ENCODE measurements at places on chromosomes 12 and 14.

- no peak for DNase-seq
Observed at GRCh38 chr14:77761205-77761931, 412 bp upstream of the SNW1 start.

DNA sequence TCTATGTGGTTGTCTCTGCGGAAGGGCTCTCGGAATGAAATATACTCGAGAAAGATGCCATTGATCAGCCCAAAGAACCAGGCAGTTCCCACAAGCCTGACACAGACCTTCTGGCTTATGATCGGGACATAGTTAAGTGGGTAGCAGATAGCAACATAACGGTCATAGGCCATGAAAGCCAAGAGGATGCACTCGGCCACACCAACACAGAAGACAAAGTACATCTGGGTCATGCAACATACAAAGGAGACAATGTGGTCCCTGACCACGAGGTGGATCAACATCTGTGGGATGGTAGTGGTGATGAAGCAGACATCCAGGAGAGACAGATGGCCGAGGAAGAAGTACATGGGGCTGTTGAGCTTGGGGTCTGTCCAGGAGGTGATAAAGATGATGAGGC, 326 bp downstream of the OR10AD1 start:
- no peak for DNase-seq

- no peak for DNase-seq
Observed at GRCh38 chr14:57704763-57705162, 161.1 kb downstream of the SLC35F4 start.

- no peak for DNase-seq
Observed at GRCh38 chr12:49665384-49665783, 41.8 kb downstream of the FMNL3 start.

DNA sequence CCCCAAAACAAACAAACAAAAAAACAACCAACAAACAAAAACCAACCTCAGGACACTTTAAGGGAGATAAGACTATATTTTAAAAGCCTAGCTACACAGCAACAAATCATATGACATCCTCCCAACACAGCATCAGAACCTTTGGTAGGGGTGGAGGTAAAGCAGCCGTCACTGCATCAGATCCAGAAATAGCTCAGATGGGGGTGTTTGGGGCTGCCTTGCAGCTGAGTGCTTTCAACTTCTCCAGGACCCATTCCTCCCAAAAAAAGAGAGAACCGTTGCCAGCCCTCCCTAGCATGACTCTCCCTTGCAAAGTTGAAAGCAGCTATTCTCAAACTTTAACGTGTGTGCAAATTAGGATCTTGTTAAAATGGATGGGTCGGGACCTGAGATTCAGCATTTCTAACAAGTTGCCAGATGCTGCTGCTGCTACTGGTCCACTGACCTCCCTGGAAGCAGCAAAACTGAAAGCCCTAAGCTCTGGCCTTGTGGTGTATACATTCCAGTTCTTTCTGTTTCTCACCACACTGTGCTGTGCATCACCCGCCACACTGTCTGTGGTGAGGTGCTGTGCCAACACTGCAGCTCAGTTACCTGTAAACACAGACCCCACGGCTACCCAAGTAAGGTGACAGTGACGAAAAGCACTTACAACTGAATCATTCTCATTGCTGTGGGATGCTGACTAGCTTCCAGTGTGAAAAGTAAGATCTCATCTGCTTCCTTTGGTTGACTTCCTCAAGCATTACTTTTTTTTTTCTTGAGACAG, 54.0 kb downstream of the SLC38A1 start:
- DNase-seq = no peak

GRCh38 chr14:72519543-72519942, 374.4 kb downstream of the DPF3 start:
- no peak for DNase-seq

DNA sequence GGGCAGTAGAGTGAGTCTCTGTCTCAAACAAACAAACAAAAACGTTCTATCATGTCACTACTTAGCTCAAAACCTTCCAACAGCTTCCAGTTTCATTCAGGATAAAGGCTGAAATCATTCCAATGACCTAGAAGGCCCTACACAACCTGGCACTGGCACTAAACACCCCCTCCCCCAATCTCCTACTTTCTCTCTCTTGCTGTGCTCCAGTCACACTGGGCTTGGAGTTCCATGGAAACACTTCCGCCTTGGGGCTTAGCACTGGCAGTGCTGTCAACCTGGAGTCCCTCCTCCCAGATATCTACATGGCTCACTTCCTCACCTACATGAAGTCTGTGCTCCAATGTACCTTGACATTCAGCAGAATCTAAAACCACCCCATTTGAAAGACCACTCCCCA, 65.0 kb upstream of the SINHCAF start:
- DNase-seq = no peak

DNA sequence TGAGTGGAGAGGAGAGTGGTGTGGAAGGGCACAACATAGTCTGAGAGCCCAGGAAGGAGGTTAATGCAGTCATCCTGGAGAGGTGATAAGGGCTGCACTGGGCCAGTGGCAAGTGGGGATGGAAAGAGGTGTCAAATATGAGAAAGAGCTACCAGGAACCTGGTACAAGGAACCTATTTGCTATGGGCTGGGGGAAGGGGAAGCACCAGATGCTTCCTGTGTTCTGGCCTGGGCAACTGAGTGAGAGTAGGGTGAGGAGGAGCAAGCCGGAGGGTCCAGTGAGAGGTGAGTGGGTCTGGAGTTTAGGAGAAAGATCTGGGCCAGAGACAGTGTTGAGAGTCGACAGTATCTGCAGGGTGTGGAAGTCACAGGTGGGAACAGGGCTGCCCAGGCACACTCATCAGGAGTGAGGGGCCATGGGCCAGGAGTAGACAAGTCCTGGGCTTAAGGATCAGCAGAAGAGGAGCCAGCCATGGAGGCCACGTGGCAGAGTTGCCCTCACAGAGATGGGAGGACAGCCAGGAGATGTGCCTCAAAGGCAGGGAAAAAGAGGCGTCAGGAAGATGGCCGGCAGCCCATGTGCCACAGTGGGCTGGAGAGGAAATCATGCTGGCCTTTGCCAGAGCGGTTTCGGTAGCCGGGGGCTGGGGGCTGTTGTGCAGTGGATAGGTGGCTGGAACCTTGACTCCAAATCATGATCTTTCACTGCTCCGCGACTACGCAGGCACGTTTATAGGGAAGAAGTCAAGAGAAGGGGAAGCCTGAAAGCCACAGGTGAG, 2.9 kb upstream of the AQP6 start:
- DNase-seq = no peak
